ENCODE measurements at places on chromosomes 6 and 20. TPM values are rescaled to one million over a fixed set of nuclear protein-coding genes. Genes with fewer than 3 reads are reported as not detected.

The ZC2HC1B gene
- total RNA-seq = not detected

The GSTA1 gene
- not detected for total RNA-seq

The RBM24 gene
- total RNA-seq = not detected

GRCh38 chr6:138115877-138116660 lies 8.8 kb upstream of the PERP start:
- peaks cover 6% of the 10 kb centered on the region for H3K4me1 ChIP-seq
- peaks cover 38% of the 10 kb centered on the region for H3K27me3 ChIP-seq
- no peak overlapping the region for H3K27ac ChIP-seq
- no peak overlapping the region for H3K4me3 ChIP-seq
- no peak for DNase-seq
- H3K36me3 ChIP-seq = no peaks in the 10 kb centered on the region

DNA sequence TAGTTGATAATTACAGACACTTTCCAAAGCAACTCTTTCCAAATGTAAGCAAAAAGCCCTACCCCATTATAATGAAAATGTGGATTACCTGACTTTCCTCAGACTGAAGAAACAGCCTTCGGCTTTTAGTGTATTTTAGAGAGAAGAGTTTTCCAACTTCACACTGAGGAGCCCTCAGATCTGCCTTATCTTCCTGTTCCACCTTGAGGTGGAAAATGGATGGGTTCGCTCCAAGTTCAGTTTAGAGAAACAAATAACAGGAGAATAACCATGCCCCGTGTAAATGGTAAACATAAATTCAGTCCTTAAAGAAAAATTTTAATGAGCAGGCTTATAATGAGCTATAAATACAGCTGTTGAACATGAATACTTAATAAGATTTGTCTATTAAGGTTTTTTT lies 21.1 kb upstream of the MTHFD1L start:
- no peaks in the 10 kb centered on the region for H3K36me3 ChIP-seq
- H3K27me3 ChIP-seq = peaks cover 38% of the 10 kb centered on the region
- no peak overlapping the region for H3K4me3 ChIP-seq
- no peak for DNase-seq
- H3K27ac ChIP-seq = no peak overlapping the region
- peaks cover 4% of the 10 kb centered on the region for H3K4me1 ChIP-seq
